Effector CD8-positive, alpha-beta T cell (primary cell): ENCODE measurements at places on chromosomes 13 and 19.

GRCh38 chr19:14992780-14993179 is 13.1 kb upstream of the SLC1A6 start:
- no peak for DNase-seq

GRCh38 chr19:51576850-51577249 is 5.8 kb downstream of the ZNF175 start:
- no peak for DNase-seq

- no peak for DNase-seq
Measured at GRCh38 chr19:41917676-41918075, 10.6 kb downstream of the ERFL start.

GRCh38 chr13:93344048-93344705 is 117.6 kb downstream of the GPC6 start:
- no peak for DNase-seq

DNA sequence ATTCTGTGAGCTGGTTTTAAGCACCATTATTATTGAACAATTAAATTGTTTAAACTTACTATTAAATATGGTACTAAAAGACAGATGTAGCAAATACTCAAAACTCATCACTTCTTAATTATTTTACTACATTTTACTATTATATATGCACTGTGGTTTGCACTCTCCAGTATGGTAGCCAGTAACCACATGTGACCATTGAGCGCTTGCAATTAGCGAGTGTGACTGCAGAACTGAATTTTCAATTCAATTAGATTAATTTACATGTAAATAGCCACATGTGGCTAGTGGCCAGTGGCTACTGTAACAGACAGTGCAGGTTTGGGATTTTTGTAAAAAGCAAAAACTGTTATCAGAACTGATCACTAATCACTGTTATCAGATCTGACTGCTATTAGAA is 208.2 kb upstream of the SOX21 start:
- DNase-seq, result no peak

GRCh38 chr19:44401139-44402115 is at the start of gene ZNF285:
ZNF285 (minus strand) TSS chr19:44401608; CDS start chr19:44397213, 4,395 bp downstream.
- no peak for DNase-seq

- no peak for DNase-seq
Measured at GRCh38 chr13:112444416-112445399, 68.6 kb downstream of the SPACA7 start.
